Pulmonary artery endothelial cell (primary cell): ENCODE measurements at places on chromosomes 16 and 17. TPM values are rescaled to one million over a fixed set of nuclear protein-coding genes. Genes with fewer than 3 reads are reported as not detected.

Gene NUDT16L1
- 21.2 and 31.9 TPM in 2 replicates for total RNA-seq

Gene ANKFN1
- total RNA-seq: 0.42 and 1.5 TPM in 2 replicates

Gene MGAT5B
- total RNA-seq: 0.53 and 1.4 TPM in 2 replicates

Gene AGRP
- not detected in 2 replicates for total RNA-seq

Gene KRT12
- not detected in 2 replicates for total RNA-seq

Gene PRSS36
- total RNA-seq: 0.40 and 0.49 TPM in 2 replicates

DNA sequence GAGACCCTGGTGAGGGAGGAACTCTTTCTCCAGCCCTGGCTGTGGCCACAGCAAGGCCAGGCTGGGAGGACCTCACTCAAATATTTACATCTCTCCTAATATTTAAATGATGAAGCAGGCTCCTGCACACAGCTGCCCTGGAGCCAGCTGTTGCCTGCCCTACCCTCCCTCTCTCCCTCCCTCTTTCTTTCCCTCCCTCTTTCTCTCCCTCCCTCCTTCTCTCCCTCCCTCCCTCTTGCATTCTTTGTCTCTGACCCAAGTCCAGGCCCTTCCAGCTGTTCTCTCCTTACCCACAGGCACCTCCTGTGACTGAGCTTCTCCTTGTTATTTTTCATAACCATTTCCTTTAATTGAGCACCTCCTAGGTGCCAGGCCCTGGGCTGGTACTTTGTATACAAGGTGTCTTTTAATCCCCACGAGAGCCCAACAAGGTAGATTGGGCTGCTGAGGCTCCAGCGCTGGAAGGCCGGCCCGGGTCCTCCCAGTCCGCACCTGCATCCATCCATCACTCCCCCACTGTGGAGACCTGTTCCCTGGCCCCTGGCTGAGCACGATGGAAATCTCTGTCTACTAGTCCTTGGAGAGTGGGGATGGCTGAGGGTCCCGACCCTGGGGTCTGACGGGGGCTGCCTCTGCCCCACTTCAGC, 242.3 kb downstream of the SEC14L1 start:
- no peak for DNase-seq

GRCh38 chr17:74403512-74404137, 28.3 kb upstream of the GPRC5C start:
- DNase-seq: no peak

DNA sequence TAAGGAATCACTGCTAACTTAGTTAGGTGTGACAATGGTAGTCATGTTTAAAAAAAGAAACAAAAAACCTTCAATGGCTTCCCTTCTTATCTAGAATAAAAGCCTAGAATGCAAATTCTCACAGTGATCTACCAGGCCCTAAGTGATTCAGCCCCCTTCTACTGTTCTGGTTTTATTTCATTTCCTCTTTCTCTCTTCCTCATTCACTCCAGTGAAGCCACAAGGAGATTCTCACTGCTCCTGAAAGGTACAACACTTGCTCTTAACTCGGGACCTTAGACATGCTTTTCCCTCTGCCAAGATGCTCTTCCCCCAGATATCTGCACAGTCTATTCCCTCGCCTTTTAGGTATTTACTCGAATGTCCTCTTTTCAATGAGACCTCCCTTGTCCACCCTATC, 3.7 kb downstream of the PIGS start:
- no peak for DNase-seq
